ENCODE measurements at places on chromosomes 12 and 14.

DNA sequence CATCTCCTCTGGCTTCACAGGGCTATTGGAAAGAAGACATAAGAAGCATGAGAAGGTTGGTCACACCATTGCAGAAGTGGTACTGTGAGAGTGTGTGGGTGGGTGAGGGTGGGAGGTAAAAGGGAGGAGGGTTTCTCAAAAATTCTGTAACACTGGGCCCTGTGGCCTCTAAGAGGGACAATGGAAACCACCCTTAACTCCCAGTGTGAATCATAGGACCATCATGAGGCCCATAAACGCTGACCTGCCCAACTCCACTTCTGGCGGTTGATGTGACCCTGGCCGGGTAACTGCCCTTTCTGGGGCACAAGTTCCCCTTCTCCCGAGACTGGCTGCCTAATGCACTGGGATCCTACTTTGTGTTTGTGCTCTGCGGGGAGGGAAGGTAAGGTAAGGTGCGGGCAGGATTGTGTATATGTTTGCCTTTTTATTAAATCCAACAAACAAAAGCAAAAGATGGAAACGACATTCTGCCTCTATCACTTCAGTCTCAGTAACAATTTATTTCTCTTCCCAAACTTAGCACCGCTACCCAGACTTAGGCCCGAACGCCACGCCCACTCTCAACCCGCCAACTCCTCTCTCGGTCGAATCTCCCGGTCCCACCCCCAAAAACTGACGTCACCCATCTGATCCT lies 551 bp downstream of the METTL1 start:
- DNase-seq, result peak; percentile 92

- DNase-seq, result no peak
Observed at GRCh38 chr14:106528717-106529116, 1002.3 kb downstream of the TMEM121 start.

- DNase-seq, result no peak
Observed at GRCh38 chr14:74980731-74981461, 21.8 kb upstream of the EIF2B2 start.

DNA sequence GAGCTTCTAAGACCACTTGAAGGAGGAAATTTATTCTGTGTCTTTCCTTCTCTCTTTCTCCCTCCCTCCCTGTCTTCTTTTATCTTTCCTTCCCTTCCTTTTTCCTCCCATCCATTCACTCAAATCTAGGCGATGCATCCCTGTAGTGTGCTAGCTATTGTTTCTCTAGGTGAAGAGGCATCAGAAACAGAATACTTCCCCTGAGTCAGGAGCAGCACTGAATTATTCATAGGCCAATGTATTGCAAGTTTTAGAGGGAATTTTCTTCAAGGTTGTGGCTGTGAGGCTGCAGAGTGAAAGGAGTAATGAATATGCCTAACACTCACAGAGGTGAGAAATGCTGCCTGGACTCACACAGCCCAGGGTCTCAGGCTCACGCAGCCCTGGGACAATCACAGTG lies 23.2 kb downstream of the CCDC177 start:
- no peak for DNase-seq

- no peak for DNase-seq
Observed at GRCh38 chr14:98835051-98835824, 436.8 kb downstream of the BCL11B start.

GRCh38 chr12:32650508-32650907 lies 28.6 kb upstream of the DNM1L start:
- DNase-seq, result no peak

DNA sequence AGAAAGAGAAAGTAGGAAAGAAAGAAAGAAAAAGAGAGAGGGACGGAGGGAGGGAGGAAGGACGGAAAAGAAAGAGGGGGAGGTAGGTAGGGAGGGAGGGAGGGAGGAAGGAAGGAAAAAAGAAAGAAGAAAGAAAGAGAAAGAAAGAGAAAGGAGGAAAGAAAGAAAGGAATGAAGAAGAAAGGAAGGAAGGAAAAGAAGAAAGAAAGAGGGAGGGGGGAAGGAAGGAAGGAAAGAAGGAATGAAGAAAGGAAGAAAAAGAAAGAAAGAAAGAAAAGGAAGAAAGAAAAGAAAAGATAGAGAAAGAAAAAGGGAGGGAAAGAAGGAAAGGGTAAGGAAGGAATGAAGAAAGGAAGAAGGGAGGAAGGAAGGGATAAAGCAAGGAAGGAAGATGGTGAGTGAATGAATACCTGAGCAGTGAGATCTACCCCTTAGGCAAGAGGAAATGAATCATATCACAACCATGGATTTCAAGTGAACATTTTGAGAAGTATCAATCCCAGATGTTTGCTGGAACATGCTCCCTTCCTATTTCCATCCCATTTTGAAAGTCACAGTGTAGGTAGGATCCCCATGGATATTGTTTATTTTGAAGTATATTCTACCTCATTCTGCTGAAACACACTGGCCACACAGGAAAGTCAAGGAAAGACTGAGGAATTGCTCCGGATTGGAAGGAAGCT lies 639.4 kb upstream of the TBX3 start:
- no peak for DNase-seq

GRCh38 chr14:58200480-58200841 lies 512 bp downstream of the ACTR10 start:
- no peak for DNase-seq

DNA sequence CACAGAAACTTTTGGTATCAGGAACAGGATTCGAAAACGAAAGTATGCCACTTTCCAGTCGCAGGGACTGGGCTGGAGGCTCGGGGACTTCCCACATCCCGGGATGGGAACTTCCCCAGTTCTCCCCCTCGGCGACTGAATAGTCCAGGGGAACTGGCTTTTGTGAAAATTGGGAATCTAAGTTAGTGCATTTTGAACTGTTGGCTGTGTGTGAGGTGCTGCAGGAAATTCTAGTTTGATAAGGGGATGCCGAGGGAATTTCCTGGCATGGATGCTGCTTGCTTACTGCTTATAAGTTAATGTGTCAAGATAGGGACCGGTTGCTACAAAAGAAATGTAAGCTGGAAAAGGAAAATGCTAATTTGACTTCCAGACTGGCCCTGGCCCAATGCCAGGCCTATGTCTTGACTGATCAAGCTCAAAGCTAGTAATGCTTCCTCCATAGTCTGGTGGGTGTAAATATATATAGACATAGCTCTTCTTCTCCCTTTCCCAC lies 73.4 kb upstream of the EIF5 start:
- no peak for DNase-seq

- DNase-seq, result no peak
Observed at GRCh38 chr12:48029491-48030172, 25.4 kb upstream of the COL2A1 start.

GRCh38 chr12:129903092-129903945 lies 506 bp downstream of the TMEM132D start:
- DNase-seq, result no peak

DNA sequence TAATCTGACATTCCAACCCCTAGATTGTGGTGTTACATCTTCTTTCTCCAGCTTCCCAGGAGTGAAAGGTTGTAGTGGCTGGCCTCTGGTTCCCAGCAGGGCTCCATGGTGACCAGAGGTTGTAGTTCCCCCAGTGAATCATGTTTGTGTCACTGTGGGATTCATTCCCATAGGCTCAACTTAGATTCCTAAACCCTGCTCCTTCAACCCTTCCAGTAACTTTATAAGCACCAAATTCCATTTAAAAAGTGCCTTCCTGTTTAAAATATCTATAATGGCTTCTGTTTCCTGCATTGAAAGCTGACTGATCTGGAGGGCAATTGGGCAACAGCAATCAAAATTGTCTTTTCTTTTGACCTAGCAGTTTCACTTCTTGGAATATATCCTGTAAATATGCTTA lies 40.5 kb upstream of the TBC1D15 start:
- DNase-seq, result no peak

GRCh38 chr14:50814161-50814560 lies 16.8 kb downstream of the NIN start:
- no peak for DNase-seq

GRCh38 chr14:73662487-73662943 lies 17.7 kb downstream of the DNAL1 start:
- DNase-seq, result no peak
